Natural killer cell (primary cell): ENCODE measurements at places on chromosomes 2 and 18. TPM values are rescaled to one million over a fixed set of nuclear protein-coding genes. Genes with fewer than 3 reads are reported as not detected.

The C18orf63 gene
- not detected for total RNA-seq

The DLGAP1 gene
- not detected for total RNA-seq

The FBXO41 gene
- total RNA-seq: 13.8 TPM

The CTAGE1 gene
- not detected for total RNA-seq

- H3K4me1 ChIP-seq: peaks cover 51% of the 10 kb centered on the region
- peak overlapping the region; percentile 77 for H3K27ac ChIP-seq
- H3K36me3 ChIP-seq: peaks cover 17% of the 10 kb centered on the region
- H3K27me3 ChIP-seq: no peaks in the 10 kb centered on the region
Observed at GRCh38 chr2:96324721-96325040, 436 bp upstream of the ITPRIPL1 start.
